ENCODE measurements at places on chromosomes 6 and 20.

- DNase-seq = no peak
Measured at GRCh38 chr6:131768964-131769363, 38.9 kb upstream of the ENPP1 start.

DNA sequence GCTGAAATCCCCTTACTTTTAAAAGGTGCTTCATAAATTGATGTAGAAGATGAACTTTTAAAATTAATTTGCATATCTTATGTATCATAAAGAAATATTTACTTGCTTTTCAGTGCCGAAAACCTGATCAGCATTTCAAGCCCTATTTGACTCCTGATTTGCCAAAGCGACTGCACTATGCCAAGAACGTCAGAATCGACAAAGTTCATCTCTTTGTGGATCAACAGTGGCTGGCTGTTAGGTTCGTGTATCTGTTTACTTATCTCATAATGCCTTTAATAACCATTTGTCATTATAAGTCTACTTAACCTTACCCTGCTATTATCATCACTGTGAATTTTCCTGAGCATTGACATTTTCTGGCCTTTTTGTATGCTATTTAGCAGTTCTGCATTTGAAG is 7.8 kb downstream of the OR2A4 start:
- DNase-seq = no peak

GRCh38 chr6:169097381-169097959 is 156.2 kb downstream of the THBS2 start:
- no peak for DNase-seq

GRCh38 chr6:169990095-169991030 is 238.9 kb downstream of the ERMARD start:
- DNase-seq = peak; percentile 59

DNA sequence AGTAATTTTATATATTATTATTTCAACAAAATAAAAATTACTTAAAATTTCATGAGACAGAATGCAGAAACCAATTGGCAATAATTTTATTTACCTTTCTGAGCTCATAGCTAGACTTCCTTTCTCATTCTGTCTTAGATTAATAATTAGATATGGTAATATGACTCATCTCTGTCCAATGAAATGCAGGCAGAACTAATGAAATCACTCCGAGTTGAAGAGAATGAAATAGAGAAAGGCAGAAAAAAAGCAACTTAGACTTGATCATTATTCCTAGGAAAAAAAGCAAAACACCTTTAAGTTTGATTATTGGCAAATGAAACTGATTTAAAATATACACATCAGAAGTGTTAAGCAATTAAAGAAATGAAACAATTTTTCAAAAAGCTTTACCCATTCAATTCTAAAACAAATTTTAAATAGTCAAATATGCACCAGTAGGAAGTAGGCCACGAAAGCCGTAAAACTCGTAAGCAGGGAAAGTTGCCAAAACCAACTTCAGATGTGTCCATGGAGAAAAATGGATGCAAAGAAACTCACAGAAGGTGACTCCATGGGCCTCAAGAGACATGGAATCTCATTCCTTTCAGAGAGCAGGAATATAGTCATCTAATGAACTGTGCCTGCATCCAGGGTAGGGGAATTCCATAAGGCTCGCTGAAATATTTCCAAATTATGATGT is 293.8 kb upstream of the RGS17 start:
- DNase-seq = no peak

DNA sequence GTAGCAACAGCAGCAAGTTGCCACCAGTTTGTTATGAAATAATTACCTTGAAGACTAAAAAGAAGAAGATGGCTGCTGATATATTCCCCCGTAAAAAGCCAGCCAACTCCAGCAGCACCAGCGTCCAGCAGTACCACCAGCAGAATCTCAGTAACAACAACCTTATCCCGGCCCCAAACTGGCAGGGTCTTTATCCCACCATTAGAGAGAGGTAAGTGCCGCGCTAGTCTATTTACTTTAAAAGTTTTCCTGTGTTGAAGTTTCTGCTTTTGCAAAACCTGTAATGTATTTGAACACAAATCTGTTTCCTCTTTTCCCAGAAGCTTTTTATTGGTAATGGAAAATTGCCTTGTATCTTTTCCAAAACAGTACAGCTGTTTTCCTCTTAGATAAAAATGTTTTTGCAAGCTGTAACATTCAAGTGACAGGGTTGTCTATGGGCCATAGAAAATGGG is 725 bp downstream of the BTBD3 start:
- no peak for DNase-seq

- DNase-seq = no peak
Measured at GRCh38 chr6:13294499-13295069, 33.8 kb downstream of the TBC1D7 start.

DNA sequence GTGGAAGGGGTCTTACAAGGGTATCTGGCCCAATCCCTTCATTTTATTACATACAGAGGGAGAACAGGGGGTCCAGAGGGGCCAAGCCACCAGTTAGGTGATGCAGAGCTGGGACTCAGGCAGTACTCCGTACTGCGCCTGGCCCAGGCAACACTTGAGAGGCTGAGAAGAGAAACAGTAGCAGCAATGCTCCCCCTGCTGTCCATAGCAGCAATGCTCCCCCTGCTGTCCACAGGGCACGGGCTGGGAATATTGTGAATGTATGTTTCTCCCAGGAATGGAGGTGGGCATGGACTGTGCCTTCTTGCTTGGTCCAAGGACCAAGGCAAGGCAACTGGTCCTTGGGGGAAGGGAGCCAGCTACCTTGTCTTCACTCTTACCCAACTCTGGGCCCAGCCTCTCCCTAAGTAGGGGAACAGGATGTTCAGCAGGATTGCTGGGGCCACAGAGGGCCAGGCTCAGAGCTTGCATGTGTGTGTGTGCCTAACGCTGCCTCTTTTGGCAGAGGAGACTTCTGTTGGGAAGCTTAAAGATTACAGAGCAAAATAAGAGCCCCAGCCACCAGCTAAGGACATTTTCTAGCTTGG is 14.8 kb upstream of the FAM83C start:
- DNase-seq = peak; percentile 38

DNA sequence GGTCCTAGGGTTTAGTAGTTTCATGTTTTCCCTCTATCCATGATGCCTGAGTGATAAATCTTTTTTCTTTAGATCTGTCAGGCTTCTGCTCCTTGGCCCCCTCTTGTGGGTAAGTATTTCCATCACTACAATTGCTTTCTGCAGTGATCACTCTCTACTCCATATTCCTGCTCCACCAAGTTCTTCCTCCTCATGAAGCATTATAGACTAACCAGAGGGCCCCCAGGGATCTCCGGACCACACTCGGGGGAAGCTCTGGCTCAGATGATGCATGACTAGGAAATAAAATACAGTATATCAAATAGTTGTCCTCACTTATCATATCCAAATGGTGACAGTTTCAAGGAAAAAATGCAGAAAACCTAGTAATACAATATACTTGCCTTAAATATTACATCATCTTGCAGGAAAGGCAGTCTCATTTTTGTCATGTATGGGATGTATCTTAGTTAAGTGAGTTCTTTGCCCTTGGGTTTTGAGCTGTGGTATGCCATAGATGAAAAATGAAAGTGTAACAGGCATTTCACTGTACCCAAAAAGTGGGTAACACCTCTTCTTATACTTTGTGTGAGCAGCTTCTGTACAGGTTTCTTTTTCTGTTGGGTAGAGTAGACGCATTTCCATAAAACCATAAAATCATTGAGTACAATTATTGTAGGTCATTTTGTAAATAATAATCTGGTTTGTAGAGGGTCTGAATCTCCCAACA is 200.9 kb upstream of the EYA4 start:
- no peak for DNase-seq

GRCh38 chr6:55293116-55293515 is 34.2 kb upstream of the GFRAL start:
- no peak for DNase-seq

DNA sequence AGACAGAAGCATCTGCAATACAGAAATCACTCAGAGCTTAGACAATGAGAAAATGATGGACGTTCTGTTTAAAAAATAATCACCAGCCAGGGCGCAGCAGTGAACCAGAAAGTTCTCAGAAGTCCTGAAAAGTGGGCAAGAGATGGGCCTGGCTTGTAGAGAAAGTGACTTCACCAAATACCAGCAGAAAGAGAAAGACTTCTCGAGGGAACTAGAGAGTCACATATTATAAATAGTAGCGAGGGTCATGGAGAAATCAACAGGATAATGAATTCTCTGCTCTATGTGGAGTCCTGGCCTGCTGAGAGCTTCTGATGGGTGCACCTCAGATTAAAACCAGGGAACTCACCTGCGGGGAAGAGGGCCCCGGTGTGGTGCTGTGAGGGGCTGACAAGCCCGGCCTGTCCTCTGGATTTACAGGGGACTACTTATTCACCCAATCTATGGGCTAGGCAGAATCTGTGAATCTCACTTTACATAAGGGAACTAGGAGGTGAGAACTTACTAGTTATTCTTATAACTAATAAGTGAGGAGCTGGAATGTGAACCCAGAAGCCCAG is 5.6 kb upstream of the RAMACL start:
- no peak for DNase-seq

DNA sequence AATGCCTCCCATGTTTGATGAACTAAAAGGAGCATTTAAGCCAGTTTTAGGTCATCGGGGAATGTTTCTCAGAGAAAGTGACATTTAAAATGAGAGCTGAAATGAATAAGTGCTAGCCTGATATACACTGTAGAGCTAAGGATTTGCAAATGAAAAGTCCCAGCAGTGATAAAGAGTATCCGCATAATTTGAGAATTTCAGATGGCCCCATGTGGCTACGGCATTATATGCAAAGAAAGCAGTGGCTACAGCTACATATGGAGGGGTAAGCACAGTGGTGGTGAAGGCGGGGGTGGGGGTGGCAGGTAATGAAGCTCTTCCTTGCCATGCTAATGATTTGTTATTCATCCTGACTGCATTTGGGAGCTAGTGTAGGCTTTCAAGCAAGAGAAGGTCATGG is 371.3 kb downstream of the ARHGAP18 start:
- no peak for DNase-seq

DNA sequence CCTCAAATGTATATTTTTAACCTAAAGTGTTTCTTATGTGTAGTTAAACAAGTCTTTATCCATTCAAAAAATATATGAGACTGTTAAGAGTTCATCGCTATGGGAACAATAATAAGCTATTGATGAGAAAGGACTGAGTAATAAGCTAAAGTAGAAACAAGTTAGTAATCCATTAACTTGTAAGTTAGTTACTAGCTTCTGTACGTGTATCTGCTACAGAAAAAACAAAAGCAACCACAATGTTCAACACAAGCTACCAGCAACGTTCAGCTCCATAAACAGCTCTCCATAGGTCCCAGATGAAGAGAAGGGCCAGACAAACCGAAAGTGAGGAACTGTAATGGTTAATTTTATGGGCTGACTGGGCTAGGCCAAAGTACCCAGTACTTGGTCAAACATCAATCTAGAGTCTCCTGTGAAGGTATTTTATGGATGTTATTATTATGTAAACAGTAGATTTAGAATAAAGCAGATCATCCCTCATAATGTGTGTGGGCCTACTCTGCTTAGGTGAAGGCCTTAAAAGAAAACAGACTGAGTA is 33.8 kb upstream of the FAM135A start:
- DNase-seq = no peak

DNA sequence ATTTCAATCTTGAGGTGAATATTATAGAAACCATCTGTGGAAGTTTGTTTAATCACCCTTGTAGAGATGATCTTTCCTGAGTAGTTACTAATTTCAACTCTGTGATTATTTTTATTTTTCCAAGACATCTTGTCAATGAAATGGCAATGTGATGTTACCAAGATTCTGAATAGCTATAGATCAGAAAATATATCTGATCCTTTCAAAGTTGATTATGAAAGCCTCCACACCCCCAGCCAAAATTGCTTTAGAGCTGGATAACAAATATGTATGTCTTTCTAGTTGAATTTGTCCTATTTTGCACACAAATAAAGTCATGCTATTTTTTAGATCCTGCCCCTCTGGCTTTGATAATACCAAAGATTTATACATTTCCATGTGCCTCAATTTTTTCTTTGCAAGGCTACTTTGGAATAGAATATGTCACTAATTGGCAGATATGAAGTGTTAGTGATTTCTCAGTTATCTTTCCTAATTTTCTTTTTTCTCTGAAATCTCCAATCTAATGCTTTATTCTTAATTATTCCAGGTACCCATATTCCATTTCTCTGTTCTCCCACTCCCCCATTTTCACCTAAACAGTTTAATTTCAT is 5.0 kb downstream of the SIM1 start:
- no peak for DNase-seq

GRCh38 chr20:51763965-51764602 is 4.1 kb downstream of the ATP9A start:
- DNase-seq = no peak

- DNase-seq = no peak
Measured at GRCh38 chr6:153129873-153130514, 1.1 kb downstream of the RGS17 start.

Data from activated CD4-positive, alpha-beta T cell treated with anti-CD3 and anti-CD28 coated beads, Interleukin-2, amount 50 U/mL, for 48 hours (primary cell).